ENCODE measurements at places on chromosomes 1 and 21.
A peak's percentile ranks its signal among the peaks of the same experiment; 100 is the strongest.

DNA sequence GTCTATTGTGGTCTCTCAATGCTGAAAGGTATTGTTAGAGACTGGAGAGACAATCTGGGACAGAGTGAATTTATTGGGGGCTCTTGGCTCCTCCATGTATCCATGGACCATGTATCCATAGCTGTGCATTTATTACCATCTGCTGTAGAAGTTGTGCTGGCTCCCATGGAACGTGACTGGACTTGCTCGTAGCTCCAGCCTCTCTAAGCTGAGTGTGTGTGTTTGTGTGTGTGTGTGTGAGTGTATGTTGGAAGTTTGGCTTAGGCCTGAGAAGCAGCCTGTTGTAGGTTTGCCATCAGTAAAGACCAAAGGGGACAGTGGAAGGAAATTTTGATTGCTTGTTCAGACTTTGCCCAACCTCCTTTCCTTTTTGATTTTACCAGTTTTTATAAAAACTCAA lies 105.7 kb upstream of the USP24 start:
- no peaks in the 10 kb centered on the region for H3K4me1 ChIP-seq
- no peak overlapping the region for H3K4me3 ChIP-seq
- H3K27me3 ChIP-seq, result no peaks in the 10 kb centered on the region
- H3K36me3 ChIP-seq, result no peaks in the 10 kb centered on the region
- DNase-seq, result no peak
- H3K27ac ChIP-seq, result no peak overlapping the region

DNA sequence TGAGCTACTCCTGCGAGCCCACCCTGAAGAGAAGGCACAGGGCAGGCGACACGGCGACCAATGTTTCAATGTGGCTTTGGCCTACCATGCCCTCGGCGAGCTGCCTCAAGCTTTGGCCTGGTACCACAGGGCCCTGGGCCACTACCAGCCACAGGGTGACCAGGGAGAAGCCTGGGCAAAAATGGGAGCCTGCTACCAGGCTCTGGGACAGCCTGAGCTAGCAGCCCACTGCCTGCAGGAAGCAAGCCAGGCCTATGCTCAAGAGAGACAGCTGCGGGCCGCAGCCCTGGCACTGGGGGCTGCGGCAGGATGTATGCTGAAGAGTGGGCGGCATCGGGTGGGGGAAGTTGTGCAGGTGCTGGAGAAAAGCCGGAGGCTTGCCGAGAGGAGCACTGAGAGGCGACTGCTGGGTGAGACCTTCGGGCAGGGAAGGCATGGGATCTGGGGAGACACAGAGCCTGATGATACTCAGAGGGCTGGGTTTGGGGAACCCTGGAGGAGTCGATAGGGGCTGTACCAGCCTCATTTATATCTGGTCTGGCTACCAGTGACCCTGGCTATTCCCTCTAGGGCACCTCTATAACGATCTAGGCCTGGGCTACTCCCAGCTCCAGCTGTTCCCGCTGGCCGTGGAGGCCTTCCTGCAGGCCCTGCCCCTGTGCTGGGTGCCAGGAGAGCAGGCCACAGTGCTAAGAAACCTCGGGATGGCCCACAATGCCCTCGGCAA lies 2.3 kb downstream of the TTC24 start:
- H3K27ac ChIP-seq, result peak overlapping the region; percentile 84
- H3K36me3 ChIP-seq, result no peaks in the 10 kb centered on the region
- H3K4me3 ChIP-seq, result peak overlapping the region; percentile 39
- DNase-seq, result no peak
- peaks cover 32% of the 10 kb centered on the region for H3K4me1 ChIP-seq
- no peaks in the 10 kb centered on the region for H3K27me3 ChIP-seq

DNA sequence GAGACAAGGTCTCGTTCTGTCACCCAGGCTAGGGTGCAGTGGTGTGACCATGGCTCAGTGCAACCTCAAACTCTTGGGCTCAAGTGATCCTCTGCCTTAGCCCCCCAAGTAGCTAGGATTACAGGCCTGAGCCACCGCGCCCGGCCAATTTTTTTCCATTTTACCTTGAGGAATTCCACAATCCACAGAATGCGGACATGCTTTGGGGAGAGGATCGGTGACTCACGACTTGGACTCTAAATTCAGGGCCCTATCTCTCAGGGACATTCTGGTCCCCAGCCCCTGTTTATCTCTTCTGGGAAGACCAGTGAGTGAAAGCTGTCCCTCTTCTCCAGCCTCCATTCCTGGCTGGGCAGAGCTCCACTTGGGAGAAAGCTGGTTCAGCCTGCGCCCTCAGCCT lies 5.2 kb downstream of the PADI1 start:
- H3K4me1 ChIP-seq, result peaks cover 36% of the 10 kb centered on the region
- H3K36me3 ChIP-seq, result no peaks in the 10 kb centered on the region
- no peak for DNase-seq
- no peak overlapping the region for H3K27ac ChIP-seq
- peaks cover 7% of the 10 kb centered on the region for H3K27me3 ChIP-seq

- H3K27me3 ChIP-seq, result no peaks in the 10 kb centered on the region
- no peak for DNase-seq
- no peaks in the 10 kb centered on the region for H3K36me3 ChIP-seq
- peak overlapping the region; percentile 12 for H3K27ac ChIP-seq
Observed at GRCh38 chr21:45892156-45892915, 89.2 kb upstream of the COL6A1 start.

GRCh38 chr1:227940791-227941241 lies 6.9 kb downstream of the WNT9A start:
- peaks cover 8% of the 10 kb centered on the region for H3K27me3 ChIP-seq
- H3K4me1 ChIP-seq, result no peaks in the 10 kb centered on the region
- no peak overlapping the region for H3K27ac ChIP-seq
- DNase-seq, result no peak

All from natural killer cell (primary cell).